ENCODE measurements at places on chromosomes 1 and 21.
A peak's percentile ranks its signal among the peaks of the same experiment; 100 is the strongest.

GRCh38 chr1:221182791-221183533 is 303.7 kb downstream of the HLX start:
- no peak for DNase-seq

DNA sequence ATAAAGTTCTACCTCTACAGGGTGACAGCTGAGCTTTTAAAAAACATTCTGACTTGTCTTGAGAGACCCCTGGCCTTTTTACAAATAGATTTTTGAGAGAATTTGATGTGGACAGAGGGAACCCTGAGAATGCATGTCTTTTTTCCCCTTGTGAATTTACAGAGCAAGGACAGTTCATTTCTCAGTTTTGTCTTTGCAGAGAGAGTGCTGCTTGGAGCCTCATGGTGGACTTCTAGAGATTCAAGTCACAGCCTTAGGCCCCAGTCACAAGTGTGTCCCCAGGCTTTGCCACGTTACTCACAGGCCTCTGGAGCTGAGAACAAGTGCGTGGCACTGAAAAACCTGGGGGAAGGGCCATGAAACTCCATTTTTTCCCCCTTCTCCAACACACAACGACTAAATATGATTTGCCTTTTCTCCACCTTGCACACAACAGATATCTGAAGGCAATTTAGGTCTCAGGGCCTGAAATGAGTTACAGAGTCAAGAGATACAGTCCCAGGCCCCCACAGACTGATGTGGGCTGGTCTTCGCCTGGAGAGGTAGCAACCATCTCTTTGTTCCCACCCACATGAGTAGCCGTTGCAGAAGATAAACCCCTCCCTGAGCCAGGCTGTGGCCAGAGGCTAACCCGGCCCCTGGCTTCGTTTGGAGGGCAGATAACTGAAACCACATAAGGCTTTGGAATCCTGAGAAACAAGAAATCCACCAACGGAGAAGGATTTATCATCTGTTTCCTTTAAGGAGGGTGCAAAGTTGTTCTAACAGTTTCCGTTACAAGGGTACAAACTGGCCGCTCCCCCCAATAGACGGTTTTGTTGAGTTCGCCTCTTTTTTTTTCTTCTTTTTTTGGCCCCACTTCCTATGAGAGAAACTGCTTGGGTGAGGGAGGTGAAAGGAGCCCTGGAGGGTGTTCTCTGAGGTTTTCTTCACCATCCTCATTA is 1.0 kb upstream of the PIGV start:
- peak; percentile 21 for DNase-seq

DNA sequence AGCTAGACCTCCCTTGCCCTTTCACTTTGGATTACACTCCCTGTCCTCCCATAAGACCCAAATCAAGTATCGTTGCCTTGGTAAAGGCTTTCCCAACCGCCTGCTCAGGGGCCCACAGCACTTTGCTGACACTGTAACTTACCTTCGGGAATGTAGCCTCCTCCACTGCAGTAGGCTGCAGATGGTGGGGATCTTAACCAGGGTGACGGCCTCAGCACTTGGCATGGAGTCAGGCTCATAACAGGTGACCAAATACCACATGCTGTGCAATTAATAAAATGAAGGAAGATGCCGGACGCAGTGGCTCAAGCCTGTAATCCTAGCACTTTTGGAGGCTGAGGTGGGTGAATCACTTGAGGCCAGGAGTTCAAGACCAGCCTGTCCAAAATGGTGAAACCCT is 88.7 kb upstream of the IRF2BP2 start:
- no peak for DNase-seq

- no peak for DNase-seq
These were observed 189.5 kb upstream of the GREM2 start for GRCh38 chr1:240801442-240801841.

DNA sequence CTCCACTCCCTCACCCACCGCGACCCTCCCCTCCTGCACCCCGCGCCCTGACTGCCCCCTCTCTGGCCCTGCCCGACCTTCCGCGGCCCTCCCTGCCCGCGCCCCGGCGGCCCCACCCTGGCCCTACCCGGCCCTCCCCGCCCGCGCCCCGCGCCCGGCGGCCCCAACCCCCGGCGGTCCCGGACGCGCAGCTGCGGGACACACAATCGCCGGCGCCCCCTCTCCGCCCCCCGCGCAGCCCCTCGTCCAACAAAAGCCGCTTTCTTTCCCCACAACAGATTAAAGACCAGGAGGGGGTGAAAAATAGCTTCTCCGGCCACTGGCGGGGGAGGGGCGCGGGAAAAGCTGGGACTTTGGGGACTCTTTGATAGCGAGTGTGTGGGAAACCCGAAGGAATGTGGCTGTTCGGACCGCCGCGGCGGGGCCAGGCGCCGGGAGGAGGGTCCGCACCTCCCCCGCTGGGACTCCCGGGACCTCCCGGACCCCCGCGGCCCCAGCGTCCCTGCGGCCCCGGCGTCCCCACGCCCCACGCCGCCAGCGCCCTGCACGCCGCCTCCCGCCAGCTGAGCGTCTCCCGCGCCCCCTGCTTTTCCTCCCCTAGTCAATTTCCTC is 8.8 kb upstream of the ID3 start:
- no peak for DNase-seq

GRCh38 chr1:202622388-202622787 is 87.9 kb downstream of the SYT2 start:
- no peak for DNase-seq

- no peak for DNase-seq
These were observed 23.3 kb downstream of the SLC6A17 start for GRCh38 chr1:110173466-110174105.

GRCh38 chr1:163162381-163162914 is 40.3 kb downstream of the RGS5 start:
- no peak for DNase-seq

- DNase-seq: peak; percentile 72
These were observed 2.6 kb upstream of the CREG1 start for GRCh38 chr1:167555971-167556714.

- DNase-seq: no peak
These were observed 298.4 kb downstream of the USP25 start for GRCh38 chr21:16028142-16028541.

- DNase-seq: no peak
These were observed 83.8 kb upstream of the ETS2 start for GRCh38 chr21:38721958-38722357.
